ENCODE measurements at places on chromosomes 3 and 15. TPM values are rescaled to one million over a fixed set of nuclear protein-coding genes. Genes with fewer than 3 reads are reported as not detected.
A peak's percentile ranks its signal among the peaks of the same experiment; 100 is the strongest.

SNURF gene
- 9.4 TPM for total RNA-seq

NEO1 gene
- 0.35 TPM for total RNA-seq

AADACL2 gene
- not detected for total RNA-seq

PP2D1 gene
- not detected for total RNA-seq

TMEM207 gene
- total RNA-seq = not detected

GRCh38 chr3:17969244-17969643, 226.8 kb upstream of the TBC1D5 start:
- H3K4me3 ChIP-seq = no peak overlapping the region
- H3K4me1 ChIP-seq = no peaks in the 10 kb centered on the region
- H3K36me3 ChIP-seq = no peaks in the 10 kb centered on the region
- H3K27ac ChIP-seq = no peak overlapping the region
- H3K27me3 ChIP-seq = no peaks in the 10 kb centered on the region

DNA sequence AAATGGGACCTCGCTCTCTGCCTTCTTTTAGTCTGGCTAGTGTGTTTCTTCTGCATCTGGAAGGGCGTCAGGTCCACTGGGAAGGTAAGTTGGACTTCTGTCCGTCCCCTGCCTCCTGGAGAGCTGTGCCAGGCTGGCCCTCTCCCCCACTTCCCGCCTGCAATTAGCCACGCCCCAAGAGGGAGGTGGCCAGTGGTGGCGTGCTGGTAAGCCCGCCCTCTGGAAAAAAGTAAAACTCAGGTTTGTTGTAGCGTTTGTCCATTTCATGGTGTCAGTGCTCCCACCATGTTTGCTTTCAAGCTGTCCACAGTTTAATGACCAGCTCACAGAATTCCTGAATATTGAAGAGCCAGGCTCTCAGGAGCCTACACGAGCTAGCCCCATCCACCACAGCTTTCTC, 55.6 kb downstream of the SLC6A6 start:
- H3K27ac ChIP-seq = no peak overlapping the region
- no peaks in the 10 kb centered on the region for H3K36me3 ChIP-seq
- no peak for DNase-seq
- peaks cover 48% of the 10 kb centered on the region for H3K4me1 ChIP-seq
- no peak overlapping the region for H3K4me3 ChIP-seq

- no peaks in the 10 kb centered on the region for H3K36me3 ChIP-seq
- H3K27me3 ChIP-seq = no peaks in the 10 kb centered on the region
- no peak for DNase-seq
- H3K27ac ChIP-seq = no peak overlapping the region
Measured at GRCh38 chr3:183354874-183355273, 73.5 kb downstream of the MCF2L2 start.

- H3K36me3 ChIP-seq = no peaks in the 10 kb centered on the region
- H3K27me3 ChIP-seq = no peaks in the 10 kb centered on the region
- H3K4me3 ChIP-seq = no peak overlapping the region
- H3K27ac ChIP-seq = no peak overlapping the region
- no peaks in the 10 kb centered on the region for H3K4me1 ChIP-seq
Measured at GRCh38 chr3:45283471-45283870, 57.4 kb upstream of the TMEM158 start.

- H3K4me3 ChIP-seq = no peak overlapping the region
- H3K36me3 ChIP-seq = no peaks in the 10 kb centered on the region
- no peak for DNase-seq
- no peaks in the 10 kb centered on the region for H3K4me1 ChIP-seq
Measured at GRCh38 chr3:192079098-192079497, 618.1 kb downstream of the PYDC2 start.

GRCh38 chr3:10299175-10299574, 6.4 kb upstream of the GHRL start:
- H3K4me3 ChIP-seq = no peak overlapping the region
- no peak for DNase-seq
- no peak overlapping the region for H3K27ac ChIP-seq
- H3K27me3 ChIP-seq = no peaks in the 10 kb centered on the region
- H3K4me1 ChIP-seq = peaks cover 3% of the 10 kb centered on the region

DNA sequence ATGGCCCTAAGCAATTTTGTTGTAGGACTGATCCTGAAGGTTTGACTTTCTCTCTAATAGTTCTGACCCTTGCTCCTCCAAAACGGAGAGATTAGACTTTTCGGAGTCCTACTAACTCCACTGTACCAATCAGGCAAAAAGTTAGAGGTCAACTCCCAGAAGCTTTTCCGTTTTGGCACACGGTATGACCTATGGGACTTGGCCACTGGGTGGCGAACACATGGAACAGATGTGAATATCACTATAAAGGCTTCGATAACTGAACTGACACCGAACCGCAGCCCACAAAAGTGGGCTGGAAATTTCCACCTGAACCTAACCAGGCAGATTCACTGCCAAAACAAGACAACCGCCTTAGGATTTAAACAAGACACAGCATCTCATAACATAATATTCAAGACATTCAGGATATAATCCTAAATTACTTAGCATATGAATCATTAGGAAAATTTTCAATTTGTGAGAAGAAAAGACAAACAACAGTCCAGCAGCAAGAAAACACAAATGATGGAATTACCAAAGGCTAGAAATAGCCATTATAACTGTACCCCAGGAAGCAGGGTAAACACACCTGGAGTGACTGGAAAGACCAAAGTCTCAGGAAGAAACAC, 12.2 kb upstream of the TM2D3 start:
- H3K27ac ChIP-seq = no peak overlapping the region
- H3K36me3 ChIP-seq = no peaks in the 10 kb centered on the region
- no peak overlapping the region for H3K4me3 ChIP-seq
- H3K4me1 ChIP-seq = no peaks in the 10 kb centered on the region
- no peak for DNase-seq

GRCh38 chr15:100661156-100661555, 58.8 kb downstream of the ASB7 start:
- H3K4me3 ChIP-seq = no peak overlapping the region
- DNase-seq = no peak

GRCh38 chr3:123804676-123805075, 79.5 kb downstream of the MYLK start:
- no peak overlapping the region for H3K4me3 ChIP-seq
- H3K27ac ChIP-seq = no peak overlapping the region
- H3K36me3 ChIP-seq = no peaks in the 10 kb centered on the region
- H3K27me3 ChIP-seq = peaks cover 9% of the 10 kb centered on the region
- no peak for DNase-seq

GRCh38 chr3:38345879-38346586, 552 bp upstream of the XYLB start:
- no peaks in the 10 kb centered on the region for H3K36me3 ChIP-seq
- H3K27me3 ChIP-seq = no peaks in the 10 kb centered on the region
- no peak for DNase-seq
- H3K4me3 ChIP-seq = no peak overlapping the region
- no peak overlapping the region for H3K27ac ChIP-seq

GRCh38 chr15:70327328-70327855, 229.7 kb upstream of the TLE3 start:
- H3K27ac ChIP-seq = no peak overlapping the region
- H3K27me3 ChIP-seq = no peaks in the 10 kb centered on the region
- no peak overlapping the region for H3K4me3 ChIP-seq
- no peak for DNase-seq
- H3K36me3 ChIP-seq = no peaks in the 10 kb centered on the region
- H3K4me1 ChIP-seq = no peaks in the 10 kb centered on the region

DNA sequence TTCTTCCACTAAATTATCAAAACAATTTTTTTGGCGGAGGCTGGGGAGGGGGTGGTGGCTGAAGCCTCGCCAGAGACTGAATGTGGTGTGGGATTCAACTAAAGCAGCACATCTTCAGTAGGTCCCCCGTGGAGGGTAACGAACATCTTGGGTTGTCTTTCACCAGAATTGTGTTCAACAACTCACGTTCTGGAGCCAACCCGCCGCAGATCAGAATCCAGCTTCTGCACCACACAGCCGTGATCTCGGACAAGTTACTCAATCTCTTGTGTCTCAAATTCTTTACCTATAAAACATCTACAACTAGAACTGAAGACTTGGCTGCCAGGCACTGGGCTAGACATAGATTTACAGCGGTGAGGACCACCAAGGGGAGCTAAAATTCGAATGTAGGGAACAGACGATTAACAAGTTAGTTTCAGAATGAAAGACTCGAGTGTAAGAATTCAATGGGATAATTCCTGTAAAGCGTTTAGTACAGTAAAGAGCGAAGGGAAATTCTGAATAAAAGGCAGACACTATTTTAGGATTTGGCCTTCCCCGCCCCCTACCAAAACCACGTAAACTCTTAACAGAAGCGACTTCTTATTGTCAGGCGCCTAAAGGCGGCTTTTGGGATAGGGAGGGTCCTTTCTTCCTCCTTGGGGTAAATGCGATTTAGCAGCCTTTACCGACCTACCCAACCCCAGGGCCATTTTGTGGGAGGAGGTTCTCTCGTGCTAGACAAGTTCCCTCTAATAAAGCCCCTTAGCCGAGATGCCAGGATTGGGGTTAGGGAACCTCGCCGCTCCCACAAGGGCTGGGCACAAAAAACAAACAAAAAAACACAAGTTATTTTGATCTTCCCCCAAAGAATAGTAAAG, 697 bp upstream of the RAB5A start:
- no peaks in the 10 kb centered on the region for H3K36me3 ChIP-seq
- H3K4me3 ChIP-seq = peak overlapping the region; percentile 88
- H3K27ac ChIP-seq = peak overlapping the region; percentile 97
- peaks cover 23% of the 10 kb centered on the region for H3K4me1 ChIP-seq
- no peaks in the 10 kb centered on the region for H3K27me3 ChIP-seq
- DNase-seq = no peak

GRCh38 chr3:146390006-146390772, 79.2 kb downstream of the PLSCR2 start:
- H3K4me1 ChIP-seq = no peaks in the 10 kb centered on the region
- no peaks in the 10 kb centered on the region for H3K36me3 ChIP-seq
- H3K27ac ChIP-seq = no peak overlapping the region

DNA sequence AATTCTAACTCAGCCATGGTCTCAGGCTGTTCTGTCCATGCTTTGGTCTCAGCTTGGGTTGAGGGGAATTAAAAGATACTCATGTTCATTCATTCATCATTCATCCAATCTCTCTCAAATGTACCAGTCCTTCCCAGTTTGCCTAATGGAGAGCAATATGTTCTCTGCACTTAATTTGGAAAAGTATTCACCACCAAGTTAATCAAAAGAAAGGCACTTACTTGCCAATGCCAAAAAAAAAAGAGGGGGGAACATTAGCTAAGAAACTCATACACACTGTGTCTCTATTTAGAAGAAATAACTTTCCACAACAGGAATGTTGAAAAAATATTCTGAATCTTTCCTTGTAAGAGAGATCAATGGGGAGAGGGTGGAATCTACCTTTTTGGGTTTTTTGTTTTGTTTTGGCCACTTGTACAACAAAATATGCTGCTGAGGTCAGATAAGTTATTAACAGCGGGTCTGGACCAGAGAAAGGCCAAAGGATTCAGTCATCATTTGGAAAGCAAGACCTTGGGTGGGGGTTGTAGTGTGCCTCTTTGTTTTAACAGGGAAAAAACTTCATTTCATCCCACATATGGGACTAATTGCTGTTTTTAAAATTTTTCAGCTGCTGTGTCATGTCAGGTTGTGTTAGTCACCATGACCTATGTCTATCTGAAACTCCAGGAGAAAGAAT, 152.3 kb downstream of the FBN1 start:
- H3K27ac ChIP-seq = peak overlapping the region; percentile 59
- peak; percentile 53 for DNase-seq
- H3K27me3 ChIP-seq = no peaks in the 10 kb centered on the region
- peaks cover 10% of the 10 kb centered on the region for H3K4me1 ChIP-seq

DNA sequence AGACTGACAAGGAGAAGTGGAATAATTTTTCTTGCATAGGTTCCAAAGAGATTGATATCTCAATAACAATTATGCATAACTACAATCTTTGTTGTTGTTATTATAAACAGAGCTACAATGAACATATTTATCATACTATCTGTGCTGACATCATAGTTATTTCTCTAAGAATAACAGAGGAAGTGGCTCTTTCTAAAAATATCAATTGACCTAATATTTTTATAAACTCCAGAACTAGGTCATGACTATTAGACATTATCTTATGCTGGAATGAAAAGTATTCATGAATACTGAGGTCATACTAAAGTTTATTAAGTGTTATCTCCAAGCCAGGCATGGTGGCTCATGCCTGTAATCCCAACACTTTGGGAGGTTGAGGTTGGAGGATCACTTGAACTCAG, 114.1 kb downstream of the DCLK3 start:
- H3K4me1 ChIP-seq = no peaks in the 10 kb centered on the region
- DNase-seq = no peak
- no peaks in the 10 kb centered on the region for H3K27me3 ChIP-seq
- no peak overlapping the region for H3K4me3 ChIP-seq

DNA sequence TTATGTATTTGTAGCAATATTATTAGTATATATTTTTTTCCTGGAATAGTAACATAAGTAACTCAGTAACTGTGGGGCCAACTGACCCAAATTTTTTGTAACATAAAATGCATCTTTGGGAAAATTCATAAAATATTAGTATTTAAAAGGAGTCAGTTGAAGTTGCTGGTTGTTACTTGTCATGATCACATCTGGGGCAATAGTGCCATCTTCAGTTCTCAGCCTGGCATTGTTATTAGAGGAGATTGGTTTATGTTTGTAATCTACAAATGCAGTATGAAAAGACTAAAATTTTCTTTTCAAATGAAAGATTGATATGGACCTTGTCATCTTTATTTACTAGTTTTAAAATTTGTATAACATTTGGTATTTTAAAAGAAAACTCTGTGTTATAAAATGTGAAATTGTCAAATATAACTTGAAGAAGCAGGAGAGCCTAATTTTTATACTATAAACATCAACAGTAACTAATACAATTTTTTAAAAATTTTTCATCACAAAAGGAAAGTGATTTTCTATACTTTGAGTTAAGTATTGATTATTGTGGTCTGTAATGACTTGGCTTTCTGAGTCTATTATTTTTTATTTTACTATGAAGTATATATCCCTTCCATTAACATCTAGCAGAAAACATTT, 38.8 kb upstream of the MLF1 start:
- no peak overlapping the region for H3K27ac ChIP-seq
- H3K36me3 ChIP-seq = no peaks in the 10 kb centered on the region
- peak; percentile 72 for DNase-seq
- H3K4me1 ChIP-seq = no peaks in the 10 kb centered on the region
- no peaks in the 10 kb centered on the region for H3K27me3 ChIP-seq

Measured in endothelial cell of umbilical vein (primary cell).